ENCODE measurements at places on chromosomes 6 and 20. TPM values are rescaled to one million over a fixed set of nuclear protein-coding genes. Genes with fewer than 3 reads are reported as not detected.

DNA sequence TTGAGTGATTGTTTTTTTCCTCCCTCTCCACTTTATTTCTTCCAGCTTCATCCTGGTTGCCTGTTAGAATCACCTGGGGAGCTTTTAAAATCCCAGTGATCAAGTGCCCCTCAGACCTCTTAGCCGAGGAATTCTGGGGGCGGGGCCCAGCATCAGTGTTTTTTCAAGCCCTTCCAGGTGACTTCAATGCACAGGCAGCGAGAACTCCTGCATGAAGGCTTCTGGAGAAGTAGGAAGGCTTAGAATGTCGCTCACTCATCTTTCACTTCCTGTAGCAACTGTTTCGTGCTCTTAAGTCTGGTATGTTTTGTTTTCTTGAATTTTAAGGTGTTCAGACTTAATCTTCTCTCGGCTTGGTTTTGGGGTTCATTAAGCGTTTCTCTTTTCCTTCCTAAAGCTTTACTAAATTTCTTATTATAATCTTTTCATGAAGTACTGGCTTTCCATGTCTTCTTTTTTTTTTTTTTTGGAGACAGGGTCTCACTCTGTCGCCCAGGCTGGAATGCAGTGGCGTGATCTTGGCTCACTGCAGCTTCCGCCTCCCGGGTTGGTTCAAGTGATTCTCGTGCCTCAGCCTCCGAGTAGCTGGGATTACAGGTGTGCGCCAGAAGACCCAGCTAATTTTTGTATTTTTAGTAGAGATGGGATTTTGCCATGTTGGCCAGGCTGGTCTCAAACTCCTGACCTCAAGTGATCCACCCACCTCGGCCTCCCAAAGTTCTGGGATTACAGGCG, 30.9 kb upstream of the TULP1 start:
- no peak for DNase-seq

GRCh38 chr20:56400001-56400640, 7.7 kb downstream of the CSTF1 start:
- DNase-seq = no peak

DNA sequence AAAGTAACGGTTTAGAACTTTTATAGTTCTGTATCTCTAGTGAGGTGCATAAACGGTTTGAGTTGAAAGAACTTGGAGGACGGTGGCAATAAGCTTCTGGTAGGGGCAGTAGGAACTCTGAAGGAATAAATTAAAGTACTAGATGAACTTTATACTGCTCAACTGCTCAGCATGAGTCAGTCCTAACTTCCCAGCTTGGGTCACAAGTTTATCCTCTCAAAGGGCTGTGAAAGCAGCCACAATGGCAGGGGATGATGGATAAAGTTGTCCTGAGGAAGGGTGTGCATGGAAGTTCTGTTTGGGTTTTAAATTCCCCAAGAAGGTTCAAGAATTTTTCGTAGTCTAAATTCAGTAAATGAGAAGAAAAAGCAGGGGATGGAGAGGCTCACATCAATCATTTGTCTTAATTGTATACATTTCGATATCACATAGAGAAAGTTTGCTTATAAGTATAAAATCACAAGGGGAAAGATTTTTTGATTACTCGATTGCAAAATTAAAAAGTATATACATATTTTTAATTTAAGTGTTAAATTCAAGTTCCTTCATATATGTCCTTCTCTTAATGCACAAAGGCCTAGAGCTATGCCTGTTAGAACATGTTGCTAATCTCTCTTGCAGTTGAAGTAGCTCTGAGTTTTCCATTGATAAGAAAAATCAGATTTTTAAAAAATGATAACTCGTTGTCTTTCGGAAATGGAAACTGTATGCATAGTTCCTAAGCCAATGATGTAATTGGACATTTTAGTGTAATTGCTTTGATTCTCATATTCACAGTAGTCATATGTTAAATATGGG, 55.3 kb upstream of the JAG1 start:
- DNase-seq = no peak

DNA sequence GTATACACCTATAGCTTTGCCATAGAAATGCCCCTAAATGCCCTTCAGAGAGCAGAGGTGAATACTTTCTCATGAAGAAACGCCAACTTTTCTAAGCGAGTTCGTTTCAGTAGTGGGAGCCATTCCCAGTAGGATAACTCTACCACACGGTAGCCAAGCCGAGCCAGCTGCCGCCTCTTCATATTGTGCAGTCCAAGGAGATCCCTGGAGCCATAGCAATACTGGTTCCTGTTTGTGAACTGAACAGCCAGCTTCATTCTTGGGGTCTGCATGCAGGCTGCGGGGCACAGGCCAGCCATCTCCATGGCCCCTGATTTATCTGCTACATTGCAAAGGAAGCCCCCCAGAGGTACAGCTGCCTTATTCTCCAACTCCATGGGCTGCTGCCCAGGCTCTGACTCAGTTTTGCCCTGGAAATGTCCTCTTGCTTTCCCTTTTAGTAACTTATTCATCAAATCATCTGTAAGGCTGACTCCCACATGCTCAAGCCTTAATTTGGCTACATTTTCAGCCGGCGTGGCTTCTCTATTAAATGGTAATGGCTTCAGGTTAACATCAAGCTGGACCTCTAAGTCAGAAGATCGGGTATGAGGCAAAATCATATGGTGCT, 12.8 kb downstream of the FASTKD5 start:
- DNase-seq = no peak

DNA sequence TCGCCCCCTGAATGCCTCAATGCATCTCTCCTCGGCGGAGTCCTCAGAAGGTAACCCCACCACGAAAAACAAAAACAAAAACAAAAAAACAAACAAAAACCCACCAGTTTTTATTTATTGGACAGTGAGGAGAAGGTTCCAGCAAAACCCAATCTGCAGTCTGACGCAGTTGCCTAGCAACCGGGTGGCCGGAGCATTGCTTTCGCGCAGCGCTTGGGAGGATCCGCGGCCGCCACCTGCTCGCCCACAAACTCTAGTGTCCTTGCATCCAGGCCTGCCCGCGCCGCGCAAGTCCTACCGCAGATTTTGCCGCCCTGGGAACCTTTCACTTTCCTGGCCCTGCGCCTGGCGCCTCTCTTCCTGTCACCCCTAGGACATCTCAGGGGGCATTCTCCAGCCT, 17.6 kb downstream of the TFAP2B start:
- peak; percentile 73 for DNase-seq

- no peak for DNase-seq
These were observed 123.5 kb upstream of the SAMD5 start for GRCh38 chr6:147384737-147385710.

DNA sequence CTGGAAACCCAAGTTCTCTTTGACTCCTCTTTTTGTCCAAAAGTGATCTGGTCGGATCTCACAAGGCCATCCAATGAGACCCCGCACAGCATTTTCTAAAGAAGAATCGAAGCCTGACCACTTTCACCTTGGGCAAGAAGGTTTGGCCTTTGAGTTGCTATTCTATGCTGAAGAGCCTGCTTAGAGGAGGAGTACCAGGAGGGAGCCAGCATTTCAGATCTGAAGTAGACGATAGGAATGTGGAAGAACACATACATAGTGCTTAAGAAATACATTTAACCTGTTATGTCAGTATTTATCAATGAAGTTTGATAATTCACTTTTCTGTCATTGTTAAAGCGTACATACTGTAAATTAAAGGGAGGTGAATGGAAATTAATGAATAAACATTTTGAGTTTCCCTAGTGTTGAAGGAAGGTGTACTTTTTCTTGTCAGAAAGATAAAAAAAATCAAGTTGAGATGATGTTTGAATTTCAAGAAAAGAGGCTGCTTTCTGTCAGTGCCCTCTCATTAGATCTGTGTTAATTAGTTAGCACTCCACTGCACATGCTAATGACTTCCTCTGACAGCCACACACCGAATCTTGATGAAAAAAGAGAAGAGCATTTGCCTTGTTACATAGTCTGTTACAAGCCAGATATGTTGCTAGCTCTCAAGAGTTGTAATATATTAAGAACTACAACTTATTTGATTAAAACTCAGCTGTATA, 10.9 kb upstream of the TDRD6 start:
- no peak for DNase-seq

- DNase-seq = no peak
These were observed 172.0 kb downstream of the SCP2D1 start for GRCh38 chr20:18985551-18985950.

The TSPYL4 gene
- total RNA-seq = 4.4 TPM

The GATA5 gene
- 3.7 TPM for total RNA-seq

DNA sequence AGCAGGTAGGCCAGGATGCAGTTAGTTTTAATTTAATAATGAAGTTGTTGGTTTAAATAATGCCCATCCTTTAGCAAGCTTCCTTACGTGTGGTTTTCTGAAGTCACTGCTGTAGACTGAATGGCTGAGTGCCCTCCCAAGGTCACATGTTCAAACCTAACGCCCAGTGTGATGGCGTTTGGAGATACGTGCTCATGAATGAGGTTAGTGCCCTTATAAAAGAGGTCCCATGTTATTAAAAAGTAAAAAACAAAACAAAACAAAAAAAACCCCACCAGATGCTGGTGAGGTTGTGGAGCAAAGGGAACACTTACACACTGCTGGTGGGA, 16.3 kb downstream of the LRP11 start:
- DNase-seq = no peak

The ADGB gene
- 7.3 TPM for total RNA-seq

The RBPJL gene
- not detected for total RNA-seq

DNA sequence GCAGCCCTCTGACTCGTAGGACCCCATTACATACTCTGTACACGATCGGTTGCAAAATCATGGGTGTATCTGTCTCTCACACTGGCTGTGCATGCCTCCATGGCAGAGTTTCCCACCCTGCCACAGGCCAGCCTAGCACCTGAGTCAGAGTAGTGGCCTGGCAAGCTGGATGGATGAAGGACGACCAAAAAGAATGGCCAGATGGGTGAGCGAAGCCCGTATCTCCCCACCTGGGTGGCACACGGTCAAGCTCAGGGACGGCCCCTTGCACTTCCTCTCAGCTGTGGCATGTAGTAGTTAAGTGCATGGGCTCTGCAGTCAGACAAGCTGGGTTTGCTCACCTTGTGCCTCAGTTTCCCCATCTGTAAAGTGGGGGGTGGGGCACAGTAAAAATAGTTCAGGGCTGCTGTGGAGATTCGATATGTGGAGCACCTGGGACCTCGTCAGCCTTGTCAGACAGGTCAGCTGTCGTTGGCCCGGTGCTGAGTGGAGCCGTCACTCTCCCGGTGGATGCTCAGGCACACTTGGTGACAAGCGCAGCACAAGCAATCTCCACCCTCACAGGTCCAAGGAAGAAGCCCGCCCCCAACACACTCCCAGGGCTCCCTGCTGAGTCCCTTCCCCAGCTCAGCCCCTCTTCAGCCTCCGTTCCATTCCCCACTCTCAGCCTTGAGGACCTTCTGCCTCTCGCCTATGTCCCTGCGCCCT, 12.6 kb downstream of the CPNE5 start:
- DNase-seq = no peak

- peak; percentile 79 for DNase-seq
These were observed 59.2 kb downstream of the RBM38 start for GRCh38 chr20:57450419-57450818.

DNA sequence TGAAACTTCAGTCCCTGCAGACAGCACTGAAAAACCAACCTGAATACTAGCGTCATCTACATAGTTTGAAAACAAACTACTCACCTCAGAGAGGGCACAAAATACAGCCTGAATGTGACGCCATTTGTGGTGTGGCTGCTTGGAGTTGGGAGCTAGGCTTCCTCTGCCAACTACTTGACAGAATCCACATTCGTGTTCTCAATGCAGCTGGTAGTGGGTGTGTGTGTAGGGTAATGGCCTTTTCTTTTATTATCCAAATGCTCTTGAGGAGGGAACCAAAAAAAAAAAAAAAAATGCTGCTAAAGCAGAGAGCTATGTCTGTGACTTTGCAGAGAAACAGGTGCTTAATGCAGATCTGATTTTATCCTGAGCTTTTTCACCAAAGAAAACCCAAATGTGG, 207.8 kb downstream of the OTOR start:
- no peak for DNase-seq

GRCh38 chr6:15017261-15017660, 228.6 kb upstream of the JARID2 start:
- no peak for DNase-seq

DNA sequence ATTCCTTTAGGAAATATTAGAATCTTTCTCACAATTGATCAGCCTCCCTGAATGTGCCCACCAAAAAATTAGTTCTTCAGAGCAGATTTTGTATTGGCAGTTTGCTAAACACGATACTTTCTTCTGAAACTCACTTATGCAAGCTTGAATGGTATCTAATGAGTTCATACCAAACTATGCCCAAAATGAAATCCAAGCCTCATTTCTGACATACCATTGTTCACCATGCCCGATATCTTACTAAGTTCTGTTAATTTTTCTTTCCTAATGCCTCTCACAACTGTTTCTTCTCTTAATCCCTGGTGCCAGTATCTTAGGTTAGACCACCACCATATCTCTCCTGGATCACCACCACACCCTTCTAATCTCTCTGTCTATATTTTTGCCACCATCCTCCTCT, 755.9 kb downstream of the KIF16B start:
- DNase-seq = no peak

The MATN4 gene
- total RNA-seq = not detected

DNA sequence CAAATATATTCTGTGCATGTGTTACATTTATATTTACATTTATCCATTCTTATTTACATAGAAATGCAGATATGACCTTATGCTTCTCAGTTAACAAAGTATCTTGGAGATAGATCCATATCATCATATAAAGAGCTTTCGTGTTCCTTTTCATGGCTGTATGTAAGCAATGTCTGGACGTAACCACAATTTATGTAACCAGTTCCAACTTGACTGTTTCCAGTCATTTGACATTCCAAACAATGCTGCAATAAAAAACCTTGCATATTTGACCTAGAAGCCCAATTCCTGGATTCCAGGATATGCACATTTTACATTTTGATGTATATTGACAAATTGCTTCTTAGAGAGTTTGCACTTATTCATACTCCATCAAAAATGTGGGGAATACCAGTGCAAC, 113.7 kb upstream of the F13A1 start:
- no peak for DNase-seq

The ZBTB46 gene
- total RNA-seq = 11.6 TPM

- DNase-seq = no peak
These were observed 80.5 kb downstream of the TMEM242 start for GRCh38 chr6:157242791-157243190.

The RNF182 gene
- total RNA-seq = 2.4 TPM

DNA sequence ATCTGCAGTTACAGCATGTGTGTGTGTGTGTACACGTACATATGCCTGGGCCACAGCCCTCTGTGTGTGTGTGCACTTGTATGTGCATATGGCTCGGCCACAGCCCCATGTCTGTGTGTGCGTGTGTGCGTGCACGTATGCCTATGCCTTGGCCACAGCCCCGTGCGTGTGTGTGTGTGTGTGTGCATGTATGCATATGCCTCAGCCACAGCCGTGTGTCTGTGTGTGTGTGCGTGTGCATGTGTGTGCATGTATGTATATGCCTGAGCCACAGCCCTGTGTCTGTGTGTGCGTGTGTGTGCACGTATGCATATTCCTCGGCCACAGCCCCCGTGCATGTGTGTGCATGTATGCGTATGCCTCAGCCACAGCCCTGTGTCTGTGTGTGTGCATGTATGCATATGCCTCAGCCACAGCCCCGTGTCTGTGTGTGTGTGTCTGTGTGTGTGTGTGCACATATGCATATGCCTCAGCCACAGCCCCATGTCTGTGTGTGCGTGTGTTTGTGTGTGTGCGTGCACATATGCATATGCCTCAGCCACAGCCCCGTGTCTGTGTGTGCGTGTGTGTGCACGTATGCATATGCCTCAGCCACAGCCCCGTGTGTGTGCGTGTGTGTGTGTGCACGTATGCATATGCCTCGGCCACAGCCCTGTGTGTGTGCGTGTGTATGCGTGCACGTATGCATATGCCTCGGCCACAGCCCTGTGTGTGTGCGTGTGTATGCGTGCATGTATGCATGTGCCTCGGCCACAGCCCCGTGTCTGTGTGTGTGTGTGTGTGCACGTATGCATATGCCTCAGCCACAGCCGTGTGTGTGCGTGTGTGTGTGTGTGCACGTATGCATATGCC, 14.6 kb upstream of the C20orf204 start:
- no peak for DNase-seq

All from upper lobe of left lung (tissue), 6 donors.